ENCODE measurements at places on chromosomes 1 and 21.
A peak's percentile ranks its signal among the peaks of the same experiment; 100 is the strongest.

GRCh38 chr21:34984356-34985058 is 64.6 kb downstream of the RUNX1 start:
- no peak for DNase-seq

- DNase-seq: peak; percentile 2
Measured at GRCh38 chr1:242525360-242525722, 844 bp upstream of the PLD5 start.

GRCh38 chr1:12064073-12064969 is 1.2 kb downstream of the TNFRSF8 start:
- no peak for DNase-seq

DNA sequence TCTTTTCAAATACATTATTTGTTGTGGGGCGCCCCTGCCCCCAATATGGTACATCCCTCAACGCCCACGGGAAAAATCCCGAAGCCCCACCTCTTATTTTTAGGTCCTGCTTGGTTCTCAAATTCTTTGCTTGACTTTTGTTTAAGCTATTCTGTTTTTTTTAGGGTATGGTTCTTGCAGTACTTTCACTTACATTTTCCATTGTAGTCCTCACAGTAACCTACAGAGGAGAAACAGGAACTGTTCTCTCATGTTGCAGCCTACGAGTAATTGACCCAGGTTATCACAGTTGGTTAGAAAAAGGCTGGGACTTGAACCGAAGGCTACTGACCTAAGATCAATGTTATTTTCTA is 697 bp upstream of the C21orf91 start:
- no peak for DNase-seq

DNA sequence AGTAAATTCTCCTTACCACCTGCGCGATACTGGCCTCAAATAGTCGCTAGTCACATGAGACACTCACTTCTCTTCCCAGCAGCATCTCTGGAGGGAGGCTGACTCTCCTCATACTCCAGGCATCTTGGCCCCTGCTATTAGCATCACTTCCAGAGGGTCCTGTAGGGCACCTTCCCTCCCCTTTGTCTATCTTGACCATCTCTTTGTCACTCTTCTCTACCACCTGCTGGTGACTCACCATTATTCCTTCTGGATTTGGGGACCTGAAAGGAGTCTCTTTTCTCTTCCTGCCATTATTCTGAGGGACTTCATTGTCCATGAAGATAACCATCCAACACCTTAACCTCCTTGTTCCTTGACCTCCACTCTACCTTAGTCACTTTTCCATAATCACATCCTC is 31.7 kb upstream of the GPR37L1 start:
- DNase-seq: peak; percentile 22

All from NCI-H1092 treated with DMSO at 0.1 percent for 48 hours (cell line).